ENCODE measurements at places on chromosomes 4 and X.

- no peak for DNase-seq
Observed at GRCh38 chr4:26524011-26524410, 33.7 kb upstream of the CCKAR start.

GRCh38 chrX:2397229-2398063 is 103.3 kb downstream of the DHRSX start:
- no peak for DNase-seq

DNA sequence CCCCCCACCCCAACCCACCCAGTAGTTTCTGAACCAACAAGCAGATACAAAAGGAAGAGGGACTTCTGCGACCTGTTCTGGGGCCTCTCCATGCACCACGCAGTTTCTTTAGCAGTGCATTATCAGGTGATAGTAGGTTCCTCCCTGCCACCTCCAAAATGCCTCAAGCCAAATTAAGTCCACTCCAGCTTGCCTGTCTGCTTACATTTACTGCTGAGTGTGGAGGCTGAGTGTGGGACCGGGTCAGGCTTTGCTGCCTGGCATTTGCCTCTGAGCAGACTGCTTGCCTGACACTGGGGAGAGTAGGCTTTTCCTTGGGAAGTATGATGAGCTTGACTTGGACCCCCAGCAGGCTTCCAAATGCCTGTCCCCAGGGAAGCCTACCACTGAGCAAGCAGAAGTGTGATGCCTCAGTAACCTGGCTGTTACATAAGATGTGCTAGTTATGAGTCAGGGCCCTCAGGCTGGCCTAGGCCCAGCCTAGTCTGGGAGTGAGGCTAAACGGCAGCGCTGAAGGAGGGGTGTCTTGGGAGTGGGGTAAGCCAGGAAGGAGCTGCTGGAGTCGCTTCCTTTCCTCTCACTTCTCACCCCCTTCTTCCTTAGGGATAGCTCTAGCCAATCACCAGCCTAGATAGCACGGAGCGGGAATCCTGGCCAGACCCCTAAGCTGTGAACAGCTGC is 9.0 kb downstream of the TSC22D3 start:
- no peak for DNase-seq

GRCh38 chr4:99624141-99624719 is 33.4 kb downstream of the C4orf54 start:
- DNase-seq: no peak

- DNase-seq: no peak
Observed at GRCh38 chr4:168584321-168584771, 87.5 kb downstream of the PALLD start.

- DNase-seq: no peak
Observed at GRCh38 chr4:186676531-186677161, 47.0 kb downstream of the FAT1 start.

DNA sequence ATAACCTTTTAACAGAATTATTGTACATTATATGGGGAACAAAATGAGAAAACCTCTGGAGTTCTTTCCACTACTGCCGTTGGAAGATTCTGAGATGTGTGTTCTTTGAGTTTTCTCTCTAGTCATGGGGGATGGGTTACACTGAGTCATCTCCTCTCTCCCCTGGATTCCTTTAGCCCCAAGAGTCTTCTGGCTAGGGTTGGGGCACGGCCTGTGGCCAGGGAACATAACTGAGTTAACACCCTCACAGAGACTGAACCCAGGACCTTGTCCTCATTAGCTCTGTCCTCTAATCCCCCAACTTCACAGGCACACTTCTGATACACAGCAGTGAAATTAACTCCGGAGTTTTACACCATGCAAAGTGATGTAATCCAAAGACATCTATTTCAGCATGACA is 142.3 kb upstream of the F9 start:
- DNase-seq: no peak

GRCh38 chr4:3419836-3420605 is 21.7 kb upstream of the HGFAC start:
- DNase-seq: no peak

Data from pancreas (tissue), 10 donors.